Fibroblast of mammary gland (primary cell): ENCODE measurements at places on chromosomes 5 and 9.

DNA sequence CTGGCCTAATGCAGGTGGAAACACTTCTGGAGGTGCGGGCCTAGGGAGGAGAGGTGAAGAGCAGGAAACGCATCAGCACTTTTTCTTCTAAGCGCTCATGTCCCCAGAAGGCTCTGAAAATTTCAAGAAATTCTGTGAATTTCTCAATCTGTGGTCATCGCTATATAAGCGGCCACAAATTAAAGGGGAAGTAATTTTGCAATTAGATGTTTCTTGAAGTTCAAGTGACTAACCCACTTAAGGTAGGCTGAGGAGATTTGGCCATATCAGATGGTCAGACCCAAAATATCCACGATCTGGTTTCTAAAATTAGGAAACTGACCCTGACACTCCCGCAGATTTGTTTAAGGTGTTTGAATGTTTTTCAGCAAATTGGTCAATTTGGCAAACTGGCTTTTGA is 16.6 kb upstream of the HMGCR start:
- DNase-seq = peak; percentile 24

GRCh38 chr9:81028504-81028903 is 660.8 kb downstream of the TLE1 start:
- peak; percentile 96 for DNase-seq

- peak; percentile 76 for DNase-seq
Observed at GRCh38 chr9:111483858-111484571, at the start of gene ECPAS. Gene ECPAS, minus strand, starts transcription at chr9:111484383. Its CDS starts 11,465 bp downstream, at chr9:111472918.

DNA sequence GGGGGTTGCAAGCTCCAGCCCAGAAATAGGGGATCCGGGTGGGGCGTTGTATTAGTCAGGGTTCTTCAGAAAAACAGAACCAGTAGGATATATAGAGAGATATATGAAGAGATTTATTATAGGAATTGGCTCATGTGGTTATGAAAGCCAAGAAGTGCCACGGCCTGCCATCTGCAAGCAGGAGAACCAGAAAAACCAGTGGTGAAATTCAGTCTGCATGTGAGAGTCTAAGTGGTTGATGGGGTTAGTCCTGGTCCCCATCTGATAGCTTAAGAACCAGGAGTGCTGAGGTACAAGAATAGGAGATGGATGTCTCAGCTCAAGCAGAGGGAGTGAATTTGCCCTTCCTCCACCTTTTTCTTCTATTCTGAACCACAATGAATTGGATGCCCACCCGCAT is 123.4 kb upstream of the APC start:
- no peak for DNase-seq

DNA sequence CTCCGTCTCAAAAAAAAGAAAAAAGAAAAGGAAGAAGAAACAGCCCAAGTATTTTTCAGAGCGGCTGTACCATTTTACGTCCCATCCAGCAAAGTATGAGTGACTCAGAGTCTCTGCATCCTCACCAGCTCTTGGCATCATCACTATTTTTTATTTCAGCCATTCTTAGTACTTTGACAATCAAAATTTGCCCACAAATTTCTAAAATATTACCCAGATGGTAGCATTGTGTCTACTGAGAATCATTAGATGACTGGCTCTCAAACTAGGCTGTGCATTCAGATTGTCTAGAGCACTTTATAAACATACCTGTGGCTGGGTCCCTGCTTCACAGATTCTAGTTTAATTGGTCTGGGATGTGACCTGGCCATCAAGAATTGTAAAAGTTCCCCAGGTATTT is 21.6 kb upstream of the MELK start:
- no peak for DNase-seq

GRCh38 chr5:178281331-178281730 is 48.7 kb upstream of the PHYKPL start:
- no peak for DNase-seq

DNA sequence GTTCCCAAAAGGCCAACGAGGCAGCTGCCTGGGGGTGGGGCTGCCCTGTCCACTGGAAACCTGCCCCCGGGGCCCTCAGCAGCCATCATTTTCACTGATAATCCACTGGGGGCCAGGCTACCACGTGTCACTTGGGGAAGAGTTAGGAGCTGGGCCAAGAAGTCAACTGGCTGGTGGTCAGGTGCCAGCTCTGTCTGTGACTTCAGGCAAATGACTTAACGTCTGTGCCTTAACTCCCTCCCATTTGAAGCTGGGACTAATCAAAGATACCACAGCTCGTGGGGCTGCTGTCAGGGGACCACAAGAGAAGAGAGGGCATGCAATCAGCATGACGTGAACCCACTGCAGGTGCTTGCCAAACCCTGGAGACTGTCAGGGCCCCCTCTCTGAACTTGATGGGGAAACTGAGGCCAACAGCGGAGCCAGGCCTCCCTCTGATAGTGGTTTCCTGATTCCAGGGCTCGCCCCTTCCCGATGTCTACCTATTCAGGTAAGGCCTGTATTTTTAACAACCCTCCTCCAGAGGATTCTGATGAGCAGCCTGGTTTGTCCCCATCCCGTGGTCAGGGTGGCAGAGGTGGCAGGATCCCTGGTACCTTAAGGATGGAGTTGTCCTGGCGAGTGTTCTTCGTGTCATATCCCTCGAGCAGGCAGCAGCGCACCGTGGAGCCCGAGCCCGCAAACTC is 12.3 kb upstream of the DPM2 start:
- DNase-seq = no peak

DNA sequence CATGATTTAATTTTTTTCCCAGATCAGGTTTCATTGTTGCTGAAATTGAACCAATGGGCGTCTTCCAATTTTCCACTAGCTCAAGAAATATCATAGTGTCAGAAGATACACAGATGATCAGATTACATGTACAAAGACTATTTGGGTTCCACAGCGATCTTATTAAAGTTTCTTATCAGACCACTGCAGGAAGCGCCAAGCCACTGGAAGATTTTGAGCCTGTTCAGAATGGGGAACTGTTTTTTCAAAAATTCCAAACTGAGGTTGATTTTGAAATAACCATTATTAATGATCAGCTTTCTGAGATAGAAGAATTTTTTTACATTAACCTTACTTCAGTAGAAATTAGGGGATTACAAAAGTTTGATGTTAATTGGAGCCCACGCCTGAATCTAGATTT is 251.6 kb downstream of the ADGRV1 start:
- DNase-seq = no peak

DNA sequence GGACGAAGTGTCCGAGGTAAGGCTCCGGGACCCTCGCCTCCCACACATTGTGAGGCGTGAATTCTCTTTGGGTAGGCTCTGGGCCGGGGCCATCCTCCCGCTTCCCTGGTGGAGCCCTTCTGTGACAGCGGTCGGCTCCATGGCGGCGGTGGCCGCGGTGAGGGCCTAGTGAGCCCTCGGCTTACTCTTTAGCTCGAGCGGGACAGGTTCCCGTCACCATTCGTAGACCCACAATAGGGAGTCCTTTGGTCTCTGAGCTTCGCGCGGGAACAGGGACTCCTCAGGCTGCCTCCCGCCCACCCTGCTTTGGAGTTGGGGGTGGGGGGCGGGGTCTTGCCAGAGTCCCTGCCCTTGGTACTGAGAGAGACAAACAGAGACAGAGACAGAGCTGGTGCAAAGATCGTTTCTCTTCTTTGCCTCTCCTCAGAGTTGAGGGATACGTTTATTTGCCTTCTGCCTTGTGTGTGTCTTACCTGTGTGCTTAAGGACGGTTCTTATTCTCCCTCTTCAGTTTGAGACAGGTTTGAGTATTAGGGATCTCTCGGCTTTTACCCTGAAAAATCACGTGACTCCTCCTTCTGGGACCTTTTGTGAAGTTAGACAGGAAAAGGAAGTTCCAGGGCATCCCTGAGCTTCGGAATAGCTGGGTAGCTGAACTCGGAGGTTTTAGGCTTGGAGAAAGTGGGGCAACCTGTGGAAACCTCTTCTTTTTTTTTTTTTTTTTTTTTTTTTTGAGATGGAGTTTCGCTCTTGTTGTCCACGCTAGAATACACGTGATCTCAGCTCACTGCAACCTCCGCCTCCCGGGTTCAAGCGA is 833 bp downstream of the ANKHD1 start:
- peak; percentile 55 for DNase-seq

GRCh38 chr9:130858739-130859705 is 24.0 kb downstream of the ABL1 start:
- no peak for DNase-seq

- DNase-seq = no peak
Observed at GRCh38 chr9:89477811-89478630, 19.9 kb downstream of the SEMA4D start.

- DNase-seq = no peak
Observed at GRCh38 chr5:105581988-105582690, 2019.5 kb upstream of the NUDT12 start.

DNA sequence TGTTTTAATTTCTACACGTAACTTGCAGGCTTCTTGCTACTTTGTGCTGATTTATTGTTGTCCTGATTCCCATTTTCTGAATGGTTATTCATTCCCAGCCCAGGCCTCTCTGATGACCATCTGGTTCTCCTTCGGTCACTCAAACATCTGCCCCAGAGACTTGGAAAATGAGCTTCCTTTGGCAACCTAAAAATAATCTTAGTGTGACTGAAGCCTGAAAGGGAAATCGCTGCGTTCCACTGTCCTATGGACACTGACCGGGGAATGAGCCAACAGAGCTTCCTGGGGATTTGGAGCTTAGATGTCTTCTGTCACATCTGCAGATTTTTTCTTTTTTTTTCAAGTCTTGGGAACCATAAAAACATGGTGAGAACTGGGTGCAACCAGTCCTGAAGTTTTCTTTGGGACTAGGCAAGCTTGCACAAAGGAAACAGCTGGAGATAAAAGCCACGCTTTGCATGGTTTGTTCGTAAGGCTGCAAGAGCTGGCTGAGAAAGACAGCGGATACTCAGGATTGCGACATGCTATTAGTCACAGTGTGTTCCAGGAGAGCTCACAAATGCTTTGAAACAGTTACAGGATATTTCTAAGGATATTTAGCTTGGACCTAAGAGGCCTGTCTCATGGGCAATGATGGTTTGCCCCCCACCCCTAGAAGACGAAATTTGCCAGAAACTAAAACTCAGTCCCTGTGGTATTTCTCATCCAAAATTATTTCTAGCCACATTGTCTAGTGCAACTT is 146.2 kb downstream of the GOLPH3 start:
- DNase-seq = peak; percentile 100

- DNase-seq = peak; percentile 93
Observed at GRCh38 chr9:89388084-89388867, 70.0 kb downstream of the SECISBP2 start.

DNA sequence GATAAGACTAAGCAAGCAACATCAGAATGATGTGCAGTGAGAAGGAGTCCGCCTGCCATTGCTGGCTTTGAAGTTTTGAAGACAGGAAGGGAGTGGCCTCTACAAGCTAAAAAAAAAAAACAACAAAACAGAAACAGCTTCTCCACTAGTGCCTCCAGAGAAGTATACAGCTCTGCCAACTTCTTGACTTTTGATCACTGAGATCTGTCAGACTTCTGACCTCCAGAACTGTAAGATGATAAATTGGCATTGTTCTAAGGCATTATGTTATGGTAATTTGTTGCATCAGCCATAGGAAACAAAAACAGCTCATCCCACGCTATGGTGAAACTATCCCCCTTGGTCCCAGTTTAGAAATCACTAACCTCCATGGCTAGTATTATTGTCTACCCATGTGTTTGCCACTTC is 131.0 kb upstream of the VCAN start:
- peak; percentile 58 for DNase-seq

DNA sequence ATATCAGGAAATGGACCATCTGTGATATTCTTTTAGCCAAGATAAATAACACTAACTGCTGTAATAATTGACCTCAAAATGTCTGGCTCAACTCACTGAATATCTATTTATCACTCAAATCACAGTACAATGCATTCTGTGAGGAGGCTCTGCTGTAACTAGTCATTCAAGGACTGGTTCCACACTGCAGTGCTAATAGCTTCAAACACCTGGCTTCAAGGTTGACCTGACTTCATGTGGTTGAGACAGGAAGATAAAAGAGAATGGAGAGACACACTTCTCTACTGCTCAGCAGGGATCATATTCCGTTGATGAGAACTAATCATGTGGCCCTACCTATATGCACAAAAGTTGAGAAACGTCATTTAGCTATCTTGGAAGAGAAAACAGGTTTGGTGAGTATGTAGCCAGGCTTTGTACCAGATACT is 3.4 kb upstream of the RHOBTB3 start:
- DNase-seq = peak; percentile 57

DNA sequence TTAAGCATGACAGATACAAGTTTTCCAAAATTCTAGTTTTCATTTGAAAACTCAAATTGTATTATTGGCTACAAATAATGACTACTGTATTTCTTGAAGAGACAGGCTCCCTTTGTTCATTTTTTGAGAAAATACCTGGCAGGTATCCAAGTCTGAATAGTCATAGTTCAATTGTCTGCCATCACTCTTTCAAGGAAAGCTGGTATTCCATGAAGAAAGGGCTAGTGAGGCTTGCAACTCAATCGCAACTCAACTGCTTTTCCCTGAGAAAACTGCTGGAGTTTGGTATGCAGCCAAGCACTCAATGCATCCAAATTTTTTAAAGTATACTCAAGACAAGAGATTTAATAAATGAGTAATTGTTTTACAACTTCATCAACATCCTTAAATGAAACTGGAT is 61.4 kb upstream of the TRIO start:
- DNase-seq = peak; percentile 35

- peak; percentile 77 for DNase-seq
Observed at GRCh38 chr9:111427186-111427585, 57.0 kb downstream of the ECPAS start.

- peak; percentile 93 for DNase-seq
Observed at GRCh38 chr9:110133608-110134210, 74.2 kb downstream of the C9orf152 start.

DNA sequence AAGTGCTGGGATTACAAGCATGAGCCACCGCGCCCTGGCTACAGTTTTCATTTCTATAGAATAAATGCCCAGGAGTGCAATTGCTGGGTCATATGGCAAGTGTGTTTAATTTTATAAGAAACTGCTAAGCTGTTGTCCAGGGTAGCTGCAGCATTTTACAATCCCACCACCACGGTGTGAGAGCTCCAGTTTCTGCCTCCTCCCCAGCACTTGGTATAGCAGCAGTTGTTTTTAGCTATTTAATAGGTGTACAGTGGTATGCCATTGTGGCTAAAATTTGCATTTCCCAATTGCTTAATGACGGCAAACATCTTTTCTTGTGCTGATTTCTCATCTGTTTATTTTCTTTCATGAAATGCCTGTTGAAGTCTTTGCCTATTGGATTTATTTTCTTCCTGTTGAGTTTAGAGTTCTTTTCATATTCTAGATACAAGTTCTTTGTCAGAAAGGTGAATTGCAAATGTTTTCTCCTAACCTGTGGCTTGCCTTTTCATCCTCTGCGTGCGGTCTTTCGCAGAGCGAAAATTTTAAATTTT is 100.3 kb downstream of the NDFIP1 start:
- DNase-seq = no peak

- no peak for DNase-seq
Observed at GRCh38 chr5:67774786-67775185, 440.8 kb upstream of the PIK3R1 start.
